ENCODE measurements at places on chromosomes 2 and 18.

DNA sequence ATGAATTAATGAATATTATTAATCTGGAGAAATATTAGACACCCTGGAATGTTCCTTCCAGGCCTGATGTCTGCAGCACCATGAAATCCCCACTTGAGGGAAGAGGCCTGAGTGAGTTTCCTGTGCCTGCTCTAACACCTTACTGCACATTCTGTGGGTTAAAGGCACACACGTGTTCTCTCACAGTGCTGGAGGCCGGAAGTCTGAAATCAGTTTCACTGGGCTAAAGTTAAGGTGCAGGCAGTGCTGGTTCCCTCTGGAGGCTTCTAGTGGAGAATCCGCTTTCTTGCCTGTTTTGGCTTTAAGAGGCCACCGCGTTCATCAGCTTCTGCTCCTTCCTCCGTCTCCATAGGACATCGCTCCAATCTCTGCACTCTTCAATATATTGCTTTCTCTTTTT is 48.7 kb downstream of the ACKR3 start:
- no peak for DNase-seq

DNA sequence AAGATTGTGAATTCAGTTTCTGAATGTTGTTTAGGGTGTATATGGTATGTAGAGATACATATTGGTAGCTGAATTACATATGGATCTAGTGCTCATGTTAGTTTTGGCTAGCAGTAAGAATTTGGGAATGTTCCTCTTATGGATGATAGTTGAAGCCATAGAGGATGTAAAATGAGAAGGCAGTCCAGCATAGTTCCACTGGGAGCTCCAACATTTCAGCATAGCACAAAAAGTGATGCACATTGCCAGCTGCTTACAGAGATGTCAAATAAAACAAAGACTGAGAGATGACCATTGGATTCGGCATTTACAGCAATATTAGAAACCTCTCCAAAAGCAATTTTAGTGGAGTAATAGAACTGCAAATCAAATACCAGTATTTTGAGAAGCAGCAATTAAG is 77.4 kb downstream of the EML4 start:
- DNase-seq: no peak

- no peak for DNase-seq
Observed at GRCh38 chr18:21739604-21740537, 721 bp upstream of the MIB1 start.

- DNase-seq: no peak
Observed at GRCh38 chr2:219018726-219019125, 22.6 kb downstream of the CFAP65 start.

GRCh38 chr2:34162231-34162630 is 563.1 kb upstream of the FAM98A start:
- DNase-seq: no peak

DNA sequence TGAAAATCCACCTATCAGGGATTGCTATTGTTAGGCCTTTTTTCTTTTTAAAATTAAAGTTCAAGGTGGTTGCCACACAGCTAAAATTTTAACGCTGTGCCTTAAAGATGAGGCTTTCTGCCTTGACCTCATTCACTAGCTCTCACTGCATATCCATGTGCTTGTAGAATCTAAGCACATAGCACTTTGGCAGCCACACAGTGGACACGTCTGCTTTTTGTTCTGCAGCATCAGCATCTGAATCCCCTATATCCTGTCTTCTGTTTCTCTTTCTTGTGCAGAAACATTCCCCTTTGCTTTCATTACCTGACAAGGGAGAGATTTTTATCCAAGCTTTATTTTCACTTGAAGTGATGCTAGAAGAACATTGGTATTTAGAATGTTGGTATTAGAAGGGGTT is 38.1 kb downstream of the RALB start:
- no peak for DNase-seq

DNA sequence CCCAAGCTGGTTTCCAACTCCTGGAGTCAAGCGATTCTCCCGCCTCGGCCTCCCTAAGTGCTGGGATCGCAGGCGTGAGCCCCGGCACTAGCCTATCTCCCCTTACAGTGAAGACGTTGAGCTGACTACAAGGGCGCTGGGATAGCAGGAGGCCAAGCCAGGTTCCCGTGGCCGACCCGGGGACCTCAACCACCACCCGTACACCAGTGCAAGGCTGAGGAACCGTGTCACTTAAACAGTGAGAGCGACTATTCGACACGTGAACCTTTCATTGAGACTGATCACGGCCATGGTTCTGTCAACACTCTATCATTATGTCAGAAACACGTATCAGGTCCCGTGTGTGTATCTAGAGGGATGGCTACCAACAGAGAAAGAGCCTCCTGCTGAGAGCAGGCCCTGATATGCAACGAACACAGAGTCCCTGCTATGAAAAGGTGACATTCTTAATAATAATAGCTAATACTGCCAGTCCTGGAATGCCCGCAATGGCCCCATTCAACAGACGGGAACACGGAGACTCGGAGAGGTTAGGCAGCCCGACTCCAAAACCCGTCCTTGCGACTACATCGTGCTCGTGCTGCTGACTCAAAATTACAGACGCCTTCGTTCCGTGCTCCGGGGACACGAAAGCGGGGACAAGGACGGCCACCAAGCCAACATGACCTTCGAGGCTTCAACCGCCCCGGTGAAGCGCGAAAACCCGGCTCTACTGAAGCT is 833 bp downstream of the AFG3L2 start:
- no peak for DNase-seq

Measured in stimulated activated CD8-positive, alpha-beta memory T cell treated with anti-CD3 and anti-CD28 coated beads, Interleukin-7, amount 100 ng/mL, for 24 hours (primary cell).